Stromal cell of bone marrow (primary cell): ENCODE measurements at places on chromosomes 11 and 22.

- DNase-seq: no peak
Measured at GRCh38 chr11:132256528-132257279, 886.3 kb downstream of the NTM start.

GRCh38 chr11:1920909-1921573 lies 1.5 kb downstream of the TNNT3 start:
- no peak for DNase-seq

- no peak for DNase-seq
Measured at GRCh38 chr11:116384876-116385275, 387.9 kb downstream of the BUD13 start.

DNA sequence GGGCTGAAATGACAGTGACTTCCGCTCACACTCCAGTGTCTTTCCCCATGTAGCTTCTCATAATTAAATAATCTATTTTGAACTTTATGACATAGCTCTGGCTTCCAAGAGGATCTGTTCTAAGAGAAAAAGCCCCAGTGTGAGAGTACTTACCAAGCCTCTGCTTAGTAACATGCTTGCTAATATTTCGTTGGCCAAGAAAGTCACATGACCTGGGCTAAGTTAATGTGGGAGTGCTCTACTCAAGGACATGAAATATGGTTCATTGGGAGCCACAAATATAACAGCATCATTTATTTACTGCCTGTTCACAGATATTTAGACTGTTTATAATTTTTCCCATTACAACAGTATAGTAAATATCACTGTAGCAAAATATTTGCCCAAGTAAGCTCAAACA lies 42.5 kb downstream of the CCDC73 start:
- no peak for DNase-seq

GRCh38 chr11:30424321-30424720 lies 101.4 kb downstream of the ARL14EP start:
- DNase-seq: no peak

- DNase-seq: peak; percentile 45
Measured at GRCh38 chr22:20155330-20156041, 4.6 kb upstream of the CCDC188 start.

GRCh38 chr22:32040324-32040904 lies 2.6 kb upstream of the SLC5A1 start:
- no peak for DNase-seq

GRCh38 chr11:65293909-65294381 lies 20.7 kb upstream of the CDC42EP2 start:
- no peak for DNase-seq

- no peak for DNase-seq
Measured at GRCh38 chr22:42451499-42452145, 19.4 kb upstream of the NFAM1 start.

- DNase-seq: no peak
Measured at GRCh38 chr11:120903686-120904085, 120.2 kb upstream of the TBCEL start.

DNA sequence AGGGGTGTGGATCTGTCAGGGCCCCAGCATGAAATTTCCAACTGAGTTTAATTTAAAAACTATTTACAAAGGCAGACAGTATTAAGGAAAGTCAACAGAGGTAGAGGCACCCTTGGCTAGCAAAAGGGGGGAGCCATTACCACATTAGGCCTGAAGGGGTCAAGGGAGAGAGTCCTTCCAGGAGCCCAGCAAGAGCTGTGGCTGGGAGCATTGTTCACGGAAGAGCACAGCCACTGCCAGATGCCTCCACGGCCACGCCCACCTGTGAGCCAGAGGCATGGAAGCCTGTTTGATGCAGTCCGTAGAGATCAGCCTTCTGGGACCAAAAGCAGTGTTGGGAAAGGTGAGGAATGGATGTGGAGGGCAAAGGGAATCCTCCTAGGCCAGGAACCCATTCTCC lies 102.6 kb downstream of the GALNT18 start:
- DNase-seq: no peak

DNA sequence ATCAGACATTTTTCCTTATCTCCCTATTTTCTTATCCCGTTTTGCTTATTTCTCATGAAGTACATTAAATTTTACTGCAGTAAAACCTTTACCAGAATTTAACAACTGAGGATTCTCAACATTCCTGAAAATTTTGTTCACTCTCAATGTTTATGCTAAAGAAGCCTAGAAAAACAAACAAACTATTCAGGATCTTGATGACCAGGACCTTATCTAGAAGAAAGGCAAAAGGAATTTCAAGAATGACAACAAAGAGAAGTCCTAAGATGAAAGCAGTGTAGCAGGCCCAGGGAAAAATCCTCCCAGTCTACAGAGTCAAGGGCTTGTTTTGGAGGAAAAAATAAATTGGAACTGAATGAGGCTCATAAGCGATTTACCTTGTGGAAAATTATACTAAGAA lies 283.3 kb upstream of the ARHGAP42 start:
- DNase-seq: no peak
